Neural progenitor cell (in vitro differentiated cells): ENCODE measurements at places on chromosomes 4 and X. TPM values are rescaled to one million over a fixed set of nuclear protein-coding genes. Genes with fewer than 3 reads are reported as not detected.

The ARMCX1 gene
- total RNA-seq, result 30.8 and 41.9 TPM in 2 replicates

The CSAG2 gene
- not detected in 2 replicates for total RNA-seq

The GAGE12J gene
- not detected in 2 replicates for total RNA-seq

The NAP1L3 gene
- 57.9 and 88.5 TPM in 2 replicates for total RNA-seq

The ENPEP gene
- total RNA-seq, result 1.5 and 1.8 TPM in 2 replicates

The TRIM61 gene
- total RNA-seq, result not detected in 2 replicates

The OPRPN gene
- total RNA-seq, result not detected in 2 replicates

The TLR10 gene
- not detected in 2 replicates for total RNA-seq

The GUCY1B1 gene
- total RNA-seq, result 10.8 and 10.9 TPM in 2 replicates

The CDX4 gene
- 0.92 TPM in 1 of 2 replicates, not detected in the other for total RNA-seq

The MAGEA8 gene
- total RNA-seq, result not detected in 2 replicates

The SCD5 gene
- 34.5 and 36.9 TPM in 2 replicates for total RNA-seq

The TMPRSS11D gene
- total RNA-seq, result not detected in 2 replicates

The SSX4 gene
- total RNA-seq, result not detected in 2 replicates

The TLR6 gene
- 0.06 and 0.07 TPM in 2 replicates for total RNA-seq

The SHROOM2 gene
- total RNA-seq, result 9.1 and 11.8 TPM in 2 replicates

The CTAG1A gene
- not detected in 2 replicates for total RNA-seq

- peak overlapping the region; percentile 21 for H3K4me3 ChIP-seq
- no peak overlapping the region for H3K27ac ChIP-seq
- peaks cover 44% of the 10 kb centered on the region for H3K4me1 ChIP-seq
- H3K27me3 ChIP-seq, result peaks cover 8% of the 10 kb centered on the region
Observed at GRCh38 chr4:3369781-3370674, 71.7 kb upstream of the HGFAC start.

- no peak overlapping the region for H3K27ac ChIP-seq
- no peak overlapping the region for H3K4me3 ChIP-seq
- H3K4me1 ChIP-seq, result no peaks in the 10 kb centered on the region
- no peak for DNase-seq
Observed at GRCh38 chrX:122445466-122445865, 738.6 kb upstream of the GRIA3 start.

GRCh38 chr4:6561706-6562371 is 13.2 kb upstream of the MAN2B2 start:
- H3K4me1 ChIP-seq, result peaks cover 5% of the 10 kb centered on the region
- peaks cover 100% of the 10 kb centered on the region for H3K27me3 ChIP-seq
- no peak for DNase-seq
- no peak overlapping the region for H3K4me3 ChIP-seq
- no peak overlapping the region for H3K27ac ChIP-seq

- H3K36me3 ChIP-seq, result no peaks in the 10 kb centered on the region
Observed at GRCh38 chr4:74667438-74667837, 126.9 kb downstream of the BTC start.

DNA sequence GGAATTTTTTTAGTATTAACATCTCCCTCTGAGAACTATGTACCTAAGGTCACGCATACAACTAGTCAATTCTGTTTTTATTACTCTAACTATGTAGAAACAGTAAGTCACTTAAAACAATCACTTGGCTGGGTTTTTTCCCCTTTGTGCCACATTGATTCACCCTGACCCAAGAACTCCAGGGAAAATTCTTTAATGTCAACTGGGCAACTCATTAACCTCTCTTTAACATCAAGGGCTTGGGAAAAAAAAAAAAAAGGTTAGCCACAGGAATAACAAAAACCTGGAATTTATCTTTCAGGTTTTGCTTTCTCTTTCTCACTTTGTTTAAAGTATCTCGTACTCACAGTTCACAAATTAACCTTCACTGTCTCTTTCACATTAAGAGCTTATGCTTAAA is 8.1 kb downstream of the RPL9 start:
- H3K4me3 ChIP-seq, result no peak overlapping the region
- H3K36me3 ChIP-seq, result peaks cover 31% of the 10 kb centered on the region
- no peaks in the 10 kb centered on the region for H3K4me1 ChIP-seq
- H3K27ac ChIP-seq, result peak overlapping the region; percentile 27
- no peak for DNase-seq

DNA sequence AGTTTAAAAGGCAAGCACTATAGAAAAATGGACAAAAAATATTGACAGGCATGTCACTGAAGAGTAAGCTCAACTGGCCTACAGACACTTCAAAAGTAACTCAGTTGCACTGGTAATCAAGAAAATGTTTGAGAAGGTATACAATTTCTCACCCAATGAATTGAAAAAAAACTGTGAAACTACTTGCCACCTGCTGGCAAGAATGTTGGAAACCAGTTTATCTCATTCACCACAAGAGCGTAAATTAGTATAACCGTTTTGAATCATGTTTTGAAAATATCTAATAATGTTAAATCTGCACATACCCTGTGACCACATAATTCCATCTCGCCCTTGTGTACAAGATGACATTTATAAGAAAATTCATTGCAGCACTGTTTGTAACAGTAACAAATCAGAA is 31.7 kb downstream of the TXK start:
- no peaks in the 10 kb centered on the region for H3K36me3 ChIP-seq
- no peaks in the 10 kb centered on the region for H3K4me1 ChIP-seq
- H3K27ac ChIP-seq, result no peak overlapping the region
- no peaks in the 10 kb centered on the region for H3K27me3 ChIP-seq
- no peak for DNase-seq
- H3K4me3 ChIP-seq, result no peak overlapping the region

- no peak for DNase-seq
- H3K27me3 ChIP-seq, result no peaks in the 10 kb centered on the region
- H3K4me3 ChIP-seq, result no peak overlapping the region
- H3K4me1 ChIP-seq, result no peaks in the 10 kb centered on the region
Observed at GRCh38 chrX:151790481-151791160, 56.1 kb downstream of the CNGA2 start.

DNA sequence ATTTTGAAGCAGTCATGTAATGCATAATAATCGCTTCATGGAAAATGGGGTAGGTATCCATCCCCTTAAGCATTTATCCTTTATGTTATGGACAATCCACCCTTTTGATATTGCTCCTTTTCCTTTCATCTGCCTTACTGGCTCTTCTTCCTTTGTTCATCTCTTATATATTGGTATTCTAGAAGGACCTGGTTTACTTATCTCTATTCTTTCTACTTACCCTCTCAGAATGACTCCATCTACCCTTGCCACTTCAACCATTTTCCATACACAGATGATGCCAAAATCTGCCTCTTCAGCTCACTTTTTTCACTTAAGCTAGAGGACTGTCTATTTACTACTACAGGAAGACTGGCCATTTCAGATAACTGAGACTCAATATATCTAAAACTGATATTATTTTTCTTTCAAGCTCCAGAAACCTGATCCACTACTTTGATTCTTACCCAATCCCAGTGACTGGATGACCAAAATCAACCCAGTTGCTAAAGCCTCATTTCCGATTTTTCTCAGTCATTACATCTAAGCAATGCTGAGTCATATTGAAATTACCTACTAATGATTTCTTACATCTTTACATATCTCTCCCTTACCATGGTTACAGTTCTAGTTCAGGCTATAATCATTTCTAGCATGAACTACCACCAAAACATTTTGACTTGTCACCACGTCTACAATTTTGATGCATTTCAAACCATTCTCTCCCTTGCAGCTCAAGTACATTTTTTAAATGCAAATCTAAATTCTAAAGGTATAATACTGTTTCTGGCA is 93.7 kb downstream of the FAAH2 start:
- no peaks in the 10 kb centered on the region for H3K27me3 ChIP-seq
- H3K4me1 ChIP-seq, result no peaks in the 10 kb centered on the region

DNA sequence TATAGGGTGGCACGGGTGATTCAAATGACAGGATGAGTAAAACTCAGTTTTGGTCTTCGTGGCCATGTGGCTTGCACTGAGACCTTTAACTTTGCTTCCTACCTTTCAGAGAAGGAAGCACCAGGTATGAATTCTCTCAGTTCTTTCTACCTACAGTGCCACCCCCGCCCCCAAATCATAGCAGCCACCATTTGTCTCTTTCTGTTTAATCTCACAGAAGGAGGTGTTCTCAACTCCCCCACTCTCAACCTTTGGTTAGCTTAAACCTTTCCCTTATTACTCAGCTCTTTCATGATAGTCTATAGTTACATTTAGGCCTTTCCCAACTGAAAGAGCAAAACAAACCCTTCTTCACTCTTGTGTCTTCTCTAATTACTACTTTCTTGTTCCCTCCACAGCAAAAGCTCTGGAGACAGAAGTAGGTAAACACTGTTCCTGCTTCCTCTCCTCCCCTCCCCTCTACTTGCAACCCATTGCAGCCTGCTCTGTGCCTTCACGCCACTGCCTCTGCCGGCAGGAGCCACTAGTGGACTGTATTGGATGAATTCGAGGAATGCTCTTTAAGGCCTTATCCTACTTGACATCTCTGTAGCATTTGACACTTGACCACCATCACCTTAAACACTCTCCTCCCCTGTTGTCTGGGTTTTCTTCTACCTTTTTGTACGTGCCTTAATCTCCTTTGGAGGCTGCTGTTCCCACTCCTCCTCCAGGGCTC is 123.7 kb downstream of the AFF1 start:
- H3K4me3 ChIP-seq, result no peak overlapping the region
- H3K36me3 ChIP-seq, result peaks cover 4% of the 10 kb centered on the region
- H3K27ac ChIP-seq, result no peak overlapping the region
- H3K4me1 ChIP-seq, result peaks cover 66% of the 10 kb centered on the region
- DNase-seq, result peak; percentile 72

- DNase-seq, result no peak
- H3K36me3 ChIP-seq, result no peaks in the 10 kb centered on the region
- H3K27ac ChIP-seq, result no peak overlapping the region
- H3K4me1 ChIP-seq, result peaks cover 6% of the 10 kb centered on the region
- H3K4me3 ChIP-seq, result peak overlapping the region; percentile 60
- H3K27me3 ChIP-seq, result peaks cover 52% of the 10 kb centered on the region
Observed at GRCh38 chrX:71096760-71097032, 1.0 kb downstream of the FOXO4 start.

GRCh38 chr4:108651014-108651791 is 804 bp downstream of the OSTC start:
- peaks cover 5% of the 10 kb centered on the region for H3K36me3 ChIP-seq
- peak; percentile 27 for DNase-seq
- no peaks in the 10 kb centered on the region for H3K27me3 ChIP-seq

- H3K27me3 ChIP-seq, result no peaks in the 10 kb centered on the region
- H3K36me3 ChIP-seq, result no peaks in the 10 kb centered on the region
- H3K4me3 ChIP-seq, result no peak overlapping the region
- no peak overlapping the region for H3K27ac ChIP-seq
- H3K4me1 ChIP-seq, result no peaks in the 10 kb centered on the region
Observed at GRCh38 chrX:54208531-54208930, 25.5 kb upstream of the FAM120C start.

DNA sequence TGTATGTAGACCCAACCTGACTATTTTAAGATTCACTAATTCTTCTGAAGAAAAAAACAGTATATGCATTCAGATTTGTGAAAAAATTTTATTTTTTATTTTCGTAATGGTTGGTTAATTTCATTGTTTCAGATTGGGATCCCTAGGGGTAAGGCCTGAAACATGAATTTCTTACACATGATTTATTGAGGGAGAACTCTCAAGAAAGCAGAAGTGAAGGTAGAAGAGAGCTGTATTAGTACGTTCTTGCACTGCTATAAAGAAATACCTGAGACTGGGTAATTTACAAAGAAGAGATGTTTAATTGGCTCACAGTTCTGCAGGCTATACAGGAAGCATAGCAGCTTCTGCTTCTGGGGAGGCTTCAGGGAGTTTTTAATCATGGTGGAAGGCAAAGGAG is 611.9 kb upstream of the TECRL start:
- H3K4me1 ChIP-seq, result peaks cover 5% of the 10 kb centered on the region
- H3K27ac ChIP-seq, result no peak overlapping the region
- no peak overlapping the region for H3K4me3 ChIP-seq
- H3K36me3 ChIP-seq, result no peaks in the 10 kb centered on the region
- no peaks in the 10 kb centered on the region for H3K27me3 ChIP-seq
- no peak for DNase-seq

- H3K4me3 ChIP-seq, result no peak overlapping the region
- no peaks in the 10 kb centered on the region for H3K27me3 ChIP-seq
- H3K4me1 ChIP-seq, result no peaks in the 10 kb centered on the region
- DNase-seq, result peak; percentile 18
- peaks cover 12% of the 10 kb centered on the region for H3K36me3 ChIP-seq
- no peak overlapping the region for H3K27ac ChIP-seq
Observed at GRCh38 chrX:68508799-68509198, 9.9 kb downstream of the YIPF6 start.

- H3K4me3 ChIP-seq, result no peak overlapping the region
- H3K36me3 ChIP-seq, result no peaks in the 10 kb centered on the region
- no peaks in the 10 kb centered on the region for H3K4me1 ChIP-seq
- no peaks in the 10 kb centered on the region for H3K27me3 ChIP-seq
- no peak overlapping the region for H3K27ac ChIP-seq
Observed at GRCh38 chr4:168514249-168514852, 17.5 kb downstream of the PALLD start.

DNA sequence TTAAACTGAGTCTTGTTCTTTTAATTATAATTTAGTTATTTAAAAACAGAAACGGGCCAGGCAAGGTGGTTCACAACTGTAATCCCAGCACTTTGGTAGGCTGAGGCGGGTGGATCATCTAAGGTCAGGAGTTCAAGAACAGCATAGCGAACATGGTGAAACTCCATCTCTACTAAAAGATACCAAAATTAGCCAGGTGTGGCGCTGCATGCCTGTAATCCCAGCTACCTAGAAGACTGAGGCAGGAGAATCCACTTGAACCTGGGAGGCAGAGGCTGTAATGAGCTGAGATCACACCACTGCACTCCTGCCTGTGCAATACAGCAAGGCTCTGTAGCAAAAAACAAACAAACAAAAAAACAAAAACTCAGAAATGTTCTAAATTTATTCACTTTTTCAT is 852.9 kb downstream of the TECRL start:
- no peak overlapping the region for H3K27ac ChIP-seq
- DNase-seq, result no peak

- no peaks in the 10 kb centered on the region for H3K36me3 ChIP-seq
- no peaks in the 10 kb centered on the region for H3K27me3 ChIP-seq
Observed at GRCh38 chr4:110106931-110107296, 91.5 kb downstream of the ELOVL6 start.

- H3K36me3 ChIP-seq, result no peaks in the 10 kb centered on the region
- no peaks in the 10 kb centered on the region for H3K27me3 ChIP-seq
- H3K4me1 ChIP-seq, result no peaks in the 10 kb centered on the region
- no peak overlapping the region for H3K4me3 ChIP-seq
- no peak overlapping the region for H3K27ac ChIP-seq
- DNase-seq, result no peak
Observed at GRCh38 chr4:104248726-104249125, 246.0 kb downstream of the CXXC4 start.

DNA sequence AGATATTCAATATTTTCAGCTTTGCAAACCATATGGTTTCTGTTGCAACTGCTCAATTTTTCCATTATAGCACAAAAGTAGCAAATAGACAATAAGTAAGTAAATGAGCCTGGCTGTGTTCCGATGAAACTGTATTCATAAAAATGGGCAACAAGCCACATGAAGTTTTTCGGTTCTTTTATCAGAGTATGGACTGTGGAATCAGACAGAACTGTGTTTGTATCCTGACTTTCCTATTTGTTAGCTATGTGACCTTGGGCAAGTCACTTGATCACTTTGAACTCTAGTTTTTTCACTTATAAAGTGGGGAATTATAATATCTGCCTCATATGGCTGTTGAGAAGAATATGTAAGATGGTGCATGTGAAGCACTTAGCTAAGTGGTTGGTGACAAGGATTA is 23.4 kb upstream of the ADGRA3 start:
- no peak for DNase-seq
- H3K4me3 ChIP-seq, result no peak overlapping the region
- H3K27me3 ChIP-seq, result no peaks in the 10 kb centered on the region
- no peak overlapping the region for H3K27ac ChIP-seq

GRCh38 chr4:165631912-165632311 is 241.1 kb upstream of the TLL1 start:
- H3K4me1 ChIP-seq, result no peaks in the 10 kb centered on the region
- H3K36me3 ChIP-seq, result no peaks in the 10 kb centered on the region
